ENCODE measurements at places on chromosomes 16 and 17.

DNA sequence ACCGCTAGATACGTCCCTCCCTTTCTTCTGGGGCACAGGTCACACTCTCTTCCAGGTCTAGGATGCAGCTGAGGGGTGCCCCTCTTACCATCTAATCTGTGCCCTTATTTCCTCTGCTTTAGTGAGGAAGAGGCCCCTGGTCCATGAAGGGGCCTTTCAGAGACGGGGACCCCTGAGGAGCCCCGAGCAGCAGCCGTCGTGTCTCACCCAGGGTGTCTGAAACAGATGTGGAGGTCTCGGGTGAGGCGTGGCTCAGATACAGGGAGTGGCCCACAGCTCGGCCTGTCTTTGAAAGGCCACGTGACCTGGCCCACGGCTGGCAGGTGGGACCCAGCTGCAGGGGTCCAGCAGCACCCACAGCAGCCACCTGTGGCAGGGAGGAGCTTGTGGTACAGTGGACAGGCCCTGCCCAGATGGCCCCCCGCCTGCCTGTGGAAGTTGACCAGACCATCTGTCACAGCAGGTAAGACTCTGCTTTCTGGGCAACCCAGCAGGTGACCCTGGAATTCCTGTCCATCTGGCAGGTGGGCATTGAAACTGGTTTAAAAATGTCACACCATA, 15.6 kb downstream of the SCGB1C2 start:
- DNase-seq: no peak

GRCh38 chr17:82804442-82805191, 35.2 kb downstream of the ZNF750 start:
- DNase-seq: no peak

DNA sequence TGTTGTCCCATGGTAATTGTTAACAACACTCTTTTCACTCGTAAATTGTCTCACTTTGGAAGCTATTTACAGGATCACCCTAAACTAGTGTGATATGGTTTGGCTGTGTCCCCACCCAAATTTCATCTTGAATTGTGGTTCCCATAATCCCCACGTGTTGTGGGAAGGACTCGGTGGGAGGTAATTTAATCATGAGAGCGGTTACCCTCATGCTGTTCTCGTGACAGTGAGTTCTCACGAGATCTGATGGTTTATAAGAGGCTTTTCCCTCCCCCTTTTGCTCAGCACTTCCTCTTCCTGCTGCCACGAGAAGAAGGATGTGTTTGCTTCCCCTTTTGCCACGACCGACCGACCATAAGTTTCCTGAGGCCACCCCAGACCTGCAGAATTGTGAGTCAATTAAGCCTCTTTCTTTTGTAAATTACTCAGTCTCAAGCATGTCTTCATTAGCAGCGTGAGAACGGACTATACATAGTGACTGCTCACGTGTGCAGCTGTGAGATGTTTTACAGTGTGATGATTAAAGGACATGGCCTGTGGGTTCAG, 34.4 kb downstream of the DNAH3 start:
- DNase-seq: no peak

DNA sequence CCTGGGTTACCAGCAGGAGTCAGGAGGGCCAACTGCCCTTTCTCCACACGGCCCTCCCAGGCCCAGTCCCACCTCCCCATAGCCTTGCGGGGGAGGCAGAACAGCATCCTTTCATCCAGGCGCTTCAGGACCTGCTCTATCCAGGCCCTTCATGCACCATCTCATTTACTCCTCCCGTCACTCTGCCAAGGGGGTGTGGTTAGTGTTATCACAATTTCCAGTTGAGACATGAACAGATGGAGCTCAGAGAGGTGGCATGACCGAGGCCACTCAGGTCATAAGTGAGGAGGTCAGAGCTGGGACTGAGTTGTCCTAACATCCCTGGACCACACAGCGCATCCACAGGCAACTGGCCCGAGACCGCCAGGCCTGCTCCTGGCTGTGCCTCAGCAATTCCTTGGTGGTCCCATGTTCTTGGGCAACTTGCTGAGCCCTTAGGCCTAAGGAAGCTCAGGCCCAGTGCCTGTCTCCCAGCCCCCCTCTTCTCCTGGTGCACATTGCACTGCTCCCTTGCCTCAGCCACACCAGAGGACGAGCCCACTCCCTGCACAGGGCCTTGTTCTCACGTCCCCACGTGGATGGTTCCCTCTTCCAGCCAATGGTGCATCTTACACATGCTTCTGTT, 23.8 kb downstream of the C17orf100 start:
- DNase-seq: no peak

DNA sequence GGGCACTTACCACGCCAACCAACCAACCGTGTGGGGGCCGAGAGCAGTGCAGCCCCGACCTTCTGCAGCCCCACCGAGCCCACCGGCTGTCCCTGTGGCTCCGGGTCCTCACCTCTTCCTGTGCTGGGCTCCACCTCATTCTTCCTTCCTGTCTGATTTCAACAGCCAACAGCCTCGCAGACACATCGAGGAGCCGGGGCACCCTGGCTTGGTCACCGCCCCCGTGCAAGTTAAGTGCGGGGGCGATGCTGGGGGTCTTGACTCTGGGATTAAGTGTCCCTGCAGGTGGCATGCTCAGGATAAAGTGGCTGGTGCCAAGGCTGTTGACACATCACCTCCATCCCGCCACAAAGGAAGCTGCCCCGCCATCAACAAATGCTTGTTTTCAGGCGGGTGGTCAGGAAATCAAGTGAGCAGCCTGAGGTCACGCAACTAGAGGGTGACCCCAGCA, at the start of gene NLRC3:
Gene NLRC3, minus strand, starts transcription at position 102 of the 451 bp plus-strand sequence. CDS start 12,367 bp downstream, outside the sequence.
- no peak for DNase-seq

GRCh38 chr17:73686126-73686525, 41.9 kb upstream of the SDK2 start:
- DNase-seq: no peak

- no peak for DNase-seq
Measured at GRCh38 chr17:17401271-17401781, 75.5 kb upstream of the MED9 start.

- no peak for DNase-seq
Measured at GRCh38 chr17:77867308-77867781, 91.2 kb upstream of the TNRC6C start.

- DNase-seq: no peak
Measured at GRCh38 chr17:2946144-2946543, 117.3 kb downstream of the OR1D5 start.

GRCh38 chr17:44599298-44600175, 42.3 kb downstream of the FZD2 start:
- peak; percentile 77 for DNase-seq

- peak; percentile 100 for DNase-seq
Measured at GRCh38 chr16:30370456-30371247, at the start of gene TBC1D10B. TBC1D10B (minus strand) TSS chr16:30370494; CDS start chr16:30370183, 311 bp downstream.

DNA sequence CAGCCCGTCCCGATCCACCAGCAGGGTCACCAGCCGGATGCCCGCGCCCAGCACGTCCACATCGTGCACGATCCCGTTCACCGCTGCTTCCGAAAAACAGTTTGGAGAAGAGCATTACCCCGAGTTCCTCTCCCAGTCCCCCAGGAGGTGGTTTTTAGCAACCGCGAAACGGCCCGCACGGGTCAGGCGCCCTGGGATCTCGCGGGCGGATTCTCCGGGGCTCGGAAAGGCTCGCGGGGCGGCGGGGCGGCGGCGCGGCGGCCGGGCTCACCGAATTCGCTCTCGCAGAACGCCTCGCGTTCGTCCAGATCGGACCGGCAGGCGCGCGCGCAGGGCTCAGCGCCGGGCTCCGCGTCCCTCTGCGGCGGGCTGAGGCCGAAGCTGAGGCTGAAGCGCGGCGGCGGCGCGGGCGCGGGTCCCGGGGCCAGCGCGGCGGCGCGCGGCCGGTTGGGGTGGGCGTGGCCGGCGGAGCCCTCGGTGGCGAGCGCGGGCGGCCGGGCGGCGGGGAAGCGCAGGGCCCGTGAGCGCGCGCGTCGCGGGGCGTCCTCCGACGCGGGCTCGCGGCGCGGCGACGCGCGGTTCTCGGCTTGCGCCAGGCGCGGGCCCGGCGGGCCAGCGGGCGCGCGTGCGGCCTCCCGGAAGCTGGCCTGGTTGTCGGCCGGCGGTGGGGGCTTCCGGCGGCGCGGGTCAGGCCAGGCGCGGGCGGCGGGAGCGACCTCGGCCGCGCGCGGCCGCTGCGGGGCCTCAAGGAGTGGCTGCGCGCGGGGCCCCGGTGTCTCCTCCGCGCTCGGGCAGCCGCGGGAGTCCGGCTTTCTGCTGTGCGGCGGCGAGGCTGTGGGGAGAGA, 2.9 kb downstream of the C17orf58 start:
- peak; percentile 64 for DNase-seq

DNA sequence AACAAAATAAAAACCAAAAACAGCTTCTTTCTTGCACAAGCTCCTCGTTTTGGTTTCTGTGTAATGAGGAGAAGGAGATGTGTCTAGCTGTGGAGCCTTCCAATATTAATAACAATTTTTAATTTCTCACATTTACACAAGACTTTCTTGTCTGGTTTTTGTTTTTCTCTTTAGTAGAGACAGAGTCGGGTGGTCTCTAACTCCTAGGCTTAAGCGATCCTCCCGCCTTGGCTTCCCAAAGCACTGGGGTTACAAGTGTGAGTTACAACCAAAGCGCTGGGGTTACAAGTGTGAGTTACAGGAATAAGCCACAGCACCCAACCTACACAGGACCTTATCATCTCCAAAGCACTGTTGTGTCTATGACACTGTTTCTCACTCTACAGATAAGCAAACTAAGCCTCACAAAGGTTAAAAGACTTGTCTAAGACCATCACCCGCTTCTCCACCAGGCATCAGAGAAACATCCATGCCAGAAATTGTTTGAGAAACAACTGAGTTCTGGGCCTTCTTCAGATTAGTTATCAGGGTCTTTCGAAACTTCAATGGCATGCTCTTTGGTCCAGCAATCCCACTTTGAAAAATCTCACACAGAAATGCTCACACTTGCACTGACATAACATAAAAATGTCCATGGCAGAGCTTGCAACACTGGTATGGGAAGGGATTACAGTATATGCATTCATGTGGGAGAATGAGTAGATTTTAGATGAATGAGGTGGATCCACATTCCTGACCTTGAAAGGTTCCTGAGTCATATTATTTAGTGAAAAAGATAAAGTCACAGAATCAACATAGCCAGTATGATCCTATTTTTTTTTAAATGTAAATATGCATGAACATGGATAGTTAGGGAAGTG, 3.9 kb downstream of the ABAT start:
- DNase-seq: peak; percentile 20

DNA sequence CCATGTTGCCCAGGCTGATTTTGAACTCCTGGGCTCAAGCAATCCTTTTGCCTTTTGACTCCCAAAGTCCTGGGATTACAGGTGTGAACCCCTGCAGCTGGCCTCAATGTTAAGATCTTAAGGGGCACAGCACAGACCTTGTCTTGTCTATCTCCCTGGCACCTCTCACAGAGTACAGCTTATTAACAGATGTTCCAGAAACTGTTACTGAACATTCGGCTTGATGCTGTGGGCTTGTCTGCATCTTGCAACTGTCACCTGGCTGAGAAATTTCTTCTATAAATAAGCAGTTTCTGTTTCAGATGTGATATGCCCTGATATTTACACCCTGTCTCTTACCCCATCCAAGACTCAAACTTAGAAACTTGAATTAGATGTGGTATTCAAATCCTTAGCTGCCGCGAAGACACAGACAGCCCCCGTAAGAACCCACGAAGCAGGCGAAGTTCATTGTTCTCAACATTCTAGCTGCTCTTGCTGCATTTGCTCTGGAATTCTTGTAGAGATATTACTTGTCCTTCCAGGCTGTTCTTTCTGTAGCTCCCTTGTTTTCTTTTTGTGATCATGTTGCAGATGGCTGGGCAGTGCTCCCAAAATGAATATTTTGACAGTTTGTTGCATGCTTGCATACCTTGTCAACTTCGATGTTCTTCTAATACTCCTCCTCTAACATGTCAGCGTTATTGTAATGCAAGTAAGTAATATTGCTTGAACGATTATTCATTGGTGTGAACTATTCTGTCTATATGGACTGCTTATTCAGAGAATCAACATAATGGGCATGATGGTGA, at the start of gene TNFRSF17:
Gene TNFRSF17, plus strand, starts transcription at position 450 of the 791 bp plus-strand sequence. Its CDS starts 115 bp downstream, at position 565.
- no peak for DNase-seq

GRCh38 chr16:18039931-18040330, 296.6 kb downstream of the NPIPA8 start:
- DNase-seq: no peak

- no peak for DNase-seq
Measured at GRCh38 chr17:19288453-19288852, 51.3 kb downstream of the EPN2 start.

DNA sequence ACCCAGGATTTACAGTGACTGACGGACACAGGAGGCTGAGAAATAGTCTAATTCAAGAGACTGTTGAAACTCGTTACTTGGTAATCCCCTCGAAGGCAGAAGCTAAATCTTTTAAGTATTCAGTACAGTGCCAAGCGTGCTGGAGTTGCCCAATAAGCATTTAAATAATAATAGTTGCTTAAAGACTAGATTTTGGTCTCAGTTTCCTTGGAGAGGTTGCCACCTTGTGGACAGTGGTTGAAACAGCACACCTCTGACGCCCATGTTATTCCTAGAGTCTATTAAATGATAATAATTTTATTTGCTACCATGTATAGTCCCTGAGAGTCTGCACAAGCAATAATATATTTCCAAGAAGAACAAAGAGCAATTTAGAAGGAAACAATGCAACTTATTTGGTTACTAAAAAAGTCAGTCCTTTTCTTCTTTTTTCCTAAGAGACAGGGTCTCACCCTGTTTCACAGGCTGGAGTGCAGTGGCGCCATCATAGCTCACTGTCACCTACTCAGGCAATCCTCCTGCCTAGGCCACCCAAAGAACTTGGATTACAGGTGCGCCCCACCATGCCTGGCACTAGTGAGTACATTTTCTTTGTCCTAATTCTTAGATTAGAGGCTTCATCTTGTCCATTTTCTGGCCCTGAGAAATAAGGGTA, 138.0 kb upstream of the NUDT7 start:
- no peak for DNase-seq

- DNase-seq: no peak
Measured at GRCh38 chr17:67055811-67056745, 11.7 kb downstream of the CACNG1 start.

DNA sequence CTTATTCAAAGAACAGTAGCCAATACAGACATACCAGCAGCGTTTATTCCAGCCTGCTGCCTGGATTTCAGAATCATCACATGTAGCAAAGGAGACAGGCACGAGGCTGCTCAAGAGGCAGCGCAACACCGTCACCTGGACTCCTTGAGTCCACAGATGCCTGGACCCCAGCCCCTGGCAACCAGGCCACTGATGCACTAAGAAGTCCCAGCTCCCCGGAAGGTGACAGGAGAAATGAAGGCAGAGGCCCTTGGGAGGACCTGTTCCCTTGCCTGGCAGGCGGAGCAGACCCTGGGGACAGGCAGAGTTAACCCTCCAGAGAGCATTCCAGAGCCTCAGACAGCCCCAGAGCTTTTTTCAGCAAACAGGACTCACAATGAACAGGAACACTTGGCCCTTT, 16.5 kb downstream of the SMIM5 start:
- no peak for DNase-seq
